ENCODE measurements at places on chromosomes 12 and 14.

GRCh38 chr14:51410897-51411296, 170.8 kb downstream of the TMX1 start:
- DNase-seq = no peak

DNA sequence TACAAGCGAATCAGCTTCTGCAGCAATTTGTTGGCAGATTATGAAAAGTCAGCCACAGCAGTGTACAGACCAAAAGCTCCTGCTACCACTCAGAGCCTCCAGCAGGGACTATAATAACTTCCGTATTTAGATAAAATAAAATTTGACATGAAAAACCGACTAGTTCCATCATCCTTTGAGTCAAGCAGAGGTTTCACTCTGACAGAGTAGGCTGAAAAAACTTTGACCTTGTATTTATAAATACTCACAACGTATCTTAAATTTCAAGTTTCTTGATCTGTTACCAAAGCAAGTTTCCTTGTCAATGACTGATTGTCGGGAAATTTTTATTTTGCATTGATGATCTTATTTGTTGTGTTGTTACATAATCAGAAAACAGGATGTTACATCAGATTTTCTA, 283.4 kb downstream of the DAD1 start:
- no peak for DNase-seq

DNA sequence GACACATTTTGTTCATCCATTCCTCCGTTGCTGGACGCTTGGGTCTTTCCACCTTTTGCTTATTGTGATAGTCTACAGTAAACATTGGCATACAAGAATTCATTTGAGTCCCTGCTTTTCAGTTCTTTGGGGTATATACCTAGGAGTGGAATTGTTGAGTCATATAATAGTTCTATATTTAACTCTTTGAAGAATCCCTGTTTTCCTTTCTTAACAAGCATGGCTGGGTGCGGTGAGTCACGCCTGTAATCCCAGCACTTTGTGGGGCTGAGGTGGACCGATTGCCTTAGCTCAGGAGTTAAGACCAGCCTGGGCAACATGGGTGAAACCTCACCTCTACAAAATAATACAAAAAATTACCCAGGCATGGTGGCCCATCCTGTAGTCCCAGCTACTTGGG, 75.4 kb downstream of the CCDC92 start:
- DNase-seq = no peak

DNA sequence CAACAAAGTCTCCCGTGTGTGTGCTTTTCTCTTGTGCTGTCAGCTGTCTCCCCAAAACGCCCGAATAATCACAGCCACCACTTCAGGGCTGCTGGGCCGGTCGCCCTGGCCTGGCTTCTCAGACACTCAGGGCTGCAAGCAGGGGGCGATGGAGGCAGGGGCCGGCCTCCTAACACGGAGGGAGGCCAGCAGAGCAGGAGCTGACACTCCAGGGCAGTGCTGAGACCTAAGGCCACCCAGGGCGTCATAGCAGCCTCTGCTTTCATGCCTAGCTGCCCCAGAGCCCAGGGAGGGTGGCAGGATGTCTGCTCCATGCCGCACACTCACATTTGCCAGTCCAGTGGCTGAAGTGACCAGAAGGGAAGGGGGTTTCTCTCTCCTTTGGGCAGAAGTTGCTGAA, 25.6 kb downstream of the STX2 start:
- no peak for DNase-seq

- DNase-seq = peak; percentile 98
These were observed at the start of gene RFC5 for GRCh38 chr12:118016424-118017264. TSS of gene RFC5 (plus strand) at chr12:118016703. CDS start at chr12:118016828, 125 bp downstream.

DNA sequence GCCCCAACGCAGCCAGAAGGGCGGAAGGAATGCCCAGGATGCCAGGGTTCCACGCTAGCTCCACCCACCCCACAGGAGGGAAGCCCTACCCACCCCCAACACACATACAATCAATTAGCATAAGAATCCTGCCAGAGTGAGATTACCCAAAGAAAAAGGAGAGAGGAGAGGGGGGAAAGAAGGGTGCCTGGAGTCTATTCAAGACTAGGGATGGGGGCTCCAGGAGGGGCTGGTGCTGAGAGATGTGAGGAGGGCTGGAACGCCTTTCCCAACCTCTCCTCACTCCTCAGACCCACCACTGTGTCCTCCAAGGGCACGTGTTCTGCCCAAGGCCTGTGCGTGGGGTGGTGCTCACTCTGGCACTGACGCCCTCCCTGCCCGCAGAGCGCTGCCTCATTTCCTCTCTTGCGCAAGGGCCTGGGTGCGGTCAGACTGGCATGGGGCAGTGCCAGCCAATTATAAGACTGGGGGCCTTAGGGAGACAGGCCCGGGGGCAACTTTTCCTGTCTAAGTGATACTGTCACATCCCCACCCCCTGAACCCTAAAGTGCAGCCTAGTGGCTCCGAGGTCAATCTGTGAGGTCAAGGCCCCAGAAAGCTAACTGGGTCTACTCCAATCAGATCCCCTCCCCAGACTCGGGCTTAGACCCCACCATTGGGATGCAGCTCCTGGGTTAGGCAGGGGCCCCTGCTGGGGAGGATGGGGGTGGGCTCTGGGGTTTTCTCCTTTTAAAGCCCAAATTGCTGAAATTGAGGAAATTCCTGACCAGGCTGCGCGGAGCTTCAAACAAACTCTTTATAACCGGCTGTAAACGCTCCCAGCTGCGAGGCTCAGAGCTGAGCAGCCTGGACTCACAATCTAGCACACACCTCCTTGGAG, 10.2 kb upstream of the ITGB7 start:
- DNase-seq = no peak

DNA sequence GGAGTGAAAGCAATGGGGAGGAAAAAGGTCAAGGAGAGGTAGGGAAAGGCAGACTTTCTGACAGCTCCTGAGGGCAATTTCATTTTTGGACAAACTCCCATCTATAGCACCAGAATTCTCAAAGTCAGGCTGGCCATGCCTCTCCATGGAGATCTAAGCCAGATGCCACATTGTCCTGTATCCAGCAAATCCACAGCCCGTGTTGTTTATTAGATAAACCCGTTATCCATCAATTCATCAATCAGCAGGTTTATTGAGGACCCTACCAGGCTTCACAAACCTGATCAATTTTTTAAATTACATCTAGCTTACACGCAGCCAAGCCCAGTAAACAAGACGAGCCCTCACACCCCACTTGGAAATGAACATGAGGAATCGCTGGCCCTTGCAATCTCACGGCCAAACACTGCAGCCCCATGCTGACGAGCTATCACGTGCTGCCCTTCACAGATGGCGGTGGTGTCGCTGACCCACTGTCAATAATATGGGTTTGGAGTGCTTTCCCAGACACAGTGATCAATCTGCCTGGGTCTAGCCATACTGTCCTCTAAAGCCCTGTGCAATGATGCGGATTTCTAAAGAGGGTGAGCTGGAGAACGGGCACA, 332.9 kb downstream of the DPF3 start:
- no peak for DNase-seq

DNA sequence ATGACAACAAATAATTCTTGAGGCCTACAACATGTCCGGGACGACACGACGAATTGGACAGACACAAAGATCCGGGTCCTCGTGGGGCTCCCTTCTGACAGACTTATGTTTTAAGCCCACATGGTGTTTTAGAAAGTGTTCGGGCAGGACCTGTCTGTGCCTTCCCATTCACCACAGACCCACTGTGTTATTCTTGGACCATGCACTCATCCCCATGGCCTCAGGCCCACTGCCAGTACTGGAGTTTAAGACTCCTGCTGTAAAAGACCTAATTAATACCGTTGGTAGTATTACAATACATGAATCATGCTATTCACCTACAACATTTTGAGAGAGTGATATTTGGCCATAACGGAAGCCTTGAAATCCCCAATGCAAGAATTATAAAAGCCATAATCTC, 20.0 kb downstream of the SLC15A4 start:
- no peak for DNase-seq

DNA sequence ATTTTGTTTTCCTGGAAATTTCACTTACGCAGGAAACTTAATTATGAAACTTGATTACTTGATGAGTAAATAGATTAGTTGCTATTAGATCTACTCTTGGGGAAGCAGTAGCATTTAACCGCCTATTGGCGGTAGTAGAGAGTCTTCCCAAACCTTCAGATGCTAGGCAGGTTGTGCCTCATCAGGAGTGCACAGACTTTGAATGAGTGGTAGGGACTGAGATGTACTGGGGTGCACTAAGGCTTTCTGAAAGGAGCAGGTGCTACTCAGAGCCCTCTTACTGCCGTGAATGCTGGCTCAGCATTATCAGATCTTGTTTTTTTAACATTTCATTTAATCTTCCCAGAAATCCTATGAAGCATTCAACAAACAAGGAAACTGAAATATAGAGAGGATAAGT, 7.7 kb downstream of the GATC start:
- peak; percentile 41 for DNase-seq

DNA sequence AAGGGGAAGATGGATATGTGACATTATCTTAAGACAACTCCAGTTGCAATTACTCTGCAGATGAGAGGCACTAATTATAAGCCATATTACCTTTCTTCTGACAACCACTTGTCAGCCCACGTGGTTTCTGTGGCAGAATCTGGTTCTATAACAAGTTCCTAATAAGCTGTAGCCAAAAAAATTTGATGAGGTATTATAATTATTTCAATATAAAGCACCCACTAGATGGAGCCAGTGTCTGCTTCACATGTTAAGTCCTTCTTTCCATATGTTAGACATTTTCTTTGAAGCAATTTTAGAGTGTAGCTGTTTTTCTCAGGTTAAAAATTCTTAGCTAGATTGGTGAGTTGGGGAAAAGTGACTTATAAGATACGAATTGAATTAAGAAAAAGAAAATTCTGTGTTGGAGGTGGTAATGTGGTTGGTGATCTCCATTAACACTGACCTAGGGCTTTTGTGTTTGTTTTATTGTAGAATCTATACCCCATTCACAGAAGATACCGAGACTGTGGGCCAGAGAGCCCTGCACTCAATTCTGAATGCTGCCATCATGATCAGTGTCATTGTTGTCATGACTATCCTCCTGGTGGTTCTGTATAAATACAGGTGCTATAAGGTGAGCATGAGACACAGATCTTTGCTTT, 36.9 kb downstream of the PSEN1 start:
- DNase-seq = no peak

GRCh38 chr12:116026346-116026745, 251.1 kb downstream of the MED13L start:
- no peak for DNase-seq

GRCh38 chr12:13223179-13223804, 26.8 kb downstream of the EMP1 start:
- no peak for DNase-seq

DNA sequence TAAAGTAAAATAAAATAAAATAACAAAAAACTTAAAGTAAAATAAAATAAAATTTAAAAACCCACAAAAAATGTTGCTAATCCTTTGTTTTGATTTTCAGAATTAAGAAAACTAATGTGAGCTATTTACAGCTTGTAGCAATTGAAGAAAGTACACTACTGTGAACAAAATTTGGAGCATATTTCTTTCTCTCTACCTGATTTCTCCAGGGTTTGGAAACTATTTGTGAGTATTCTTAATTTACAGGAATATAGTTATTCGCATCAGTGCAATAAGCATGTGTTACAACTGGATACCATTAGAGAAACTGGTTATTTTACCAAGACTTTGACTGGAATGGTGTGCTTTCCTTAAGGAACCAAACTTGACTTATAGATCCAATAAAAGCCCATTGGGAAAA, 86.1 kb upstream of the CNOT2 start:
- no peak for DNase-seq
